ENCODE measurements at places on chromosomes 11 and 22.

- DNase-seq = no peak
These were observed 23.2 kb downstream of the MFNG start for GRCh38 chr22:37462983-37463382.

DNA sequence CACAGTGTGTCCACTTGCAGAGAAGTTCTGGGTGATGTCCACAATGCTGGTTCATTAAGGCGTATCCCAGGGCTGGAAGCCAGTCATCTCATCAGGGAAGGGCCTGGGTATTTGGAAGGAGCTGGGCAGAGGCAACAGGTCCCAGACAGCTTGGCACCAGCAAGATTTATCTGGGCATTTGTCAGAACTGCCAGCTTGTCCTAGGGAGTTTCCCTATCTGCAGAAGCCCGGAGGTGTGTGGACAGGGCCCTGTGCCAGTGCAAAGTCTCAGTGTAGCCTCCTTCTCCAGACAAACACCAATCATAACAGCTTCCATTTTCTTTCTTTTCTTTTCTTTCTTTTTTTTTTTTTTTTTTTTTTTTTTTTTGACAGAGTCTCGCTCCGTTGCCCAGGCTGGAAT, 125.3 kb upstream of the TIMP3 start:
- no peak for DNase-seq

DNA sequence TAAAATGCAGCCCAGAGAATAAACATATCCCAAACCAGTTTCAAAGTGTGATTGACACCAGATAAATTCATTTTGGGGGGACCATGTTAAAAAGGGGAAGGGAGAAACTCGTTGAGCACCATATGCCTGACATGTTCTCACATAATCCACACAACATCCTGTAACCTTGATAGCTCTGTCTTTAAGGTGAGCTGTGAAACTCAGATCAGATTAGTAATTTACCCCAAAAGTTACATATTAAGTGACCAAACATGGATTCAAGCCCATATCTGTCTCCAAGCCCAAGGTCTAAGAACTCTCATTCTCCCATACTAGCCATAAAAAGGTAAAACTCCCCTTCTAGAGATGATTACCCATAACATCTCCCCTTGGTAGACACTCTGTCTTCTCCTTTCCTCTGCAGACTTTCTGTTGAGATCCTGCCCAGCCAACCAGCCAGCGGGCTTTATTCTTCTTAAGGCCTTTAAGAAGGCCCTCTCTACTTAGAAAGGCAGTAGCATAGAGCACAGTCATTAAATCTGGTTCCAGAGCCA, 150.7 kb downstream of the CCDC34 start:
- DNase-seq = no peak

DNA sequence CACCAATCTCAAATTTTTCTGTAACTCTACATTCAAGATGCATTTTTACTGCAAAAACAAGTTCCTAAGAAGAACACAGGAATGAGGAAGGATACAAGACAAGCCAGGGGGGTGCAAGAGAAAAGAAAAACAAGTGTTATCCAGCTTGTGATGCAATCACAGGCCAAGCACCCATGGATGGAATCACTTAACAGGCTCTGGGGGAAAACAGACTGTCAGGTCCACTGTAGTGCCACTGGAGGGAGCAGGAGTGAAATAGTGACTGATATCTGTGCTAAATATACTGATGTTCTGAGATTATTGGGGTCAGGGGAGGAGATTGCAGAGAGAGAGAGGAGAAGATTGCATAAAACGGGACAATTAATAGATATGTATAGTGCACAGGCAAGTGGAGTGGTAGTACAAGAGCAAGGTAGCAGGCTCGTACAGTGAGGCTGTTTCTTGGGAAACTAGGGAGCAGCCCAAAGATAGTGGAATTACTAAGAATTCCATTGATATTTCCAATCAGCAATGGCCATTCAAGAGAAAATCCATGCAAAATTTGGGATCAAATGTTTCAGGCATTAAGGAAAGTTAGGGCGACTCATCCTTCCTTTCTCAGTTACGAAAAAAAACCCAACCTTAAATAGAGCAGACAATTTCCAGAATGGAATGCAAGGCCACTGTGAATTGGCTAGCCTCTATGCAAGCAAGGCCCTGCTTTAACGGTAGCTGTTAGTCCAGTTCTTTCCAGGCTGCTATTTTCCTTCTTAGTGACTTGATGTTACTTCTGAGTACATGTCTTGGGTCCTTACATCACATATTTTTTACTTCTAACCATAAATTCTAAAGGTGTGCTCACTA, 52.2 kb upstream of the CEP126 start:
- DNase-seq = no peak

- DNase-seq = no peak
These were observed 1299.3 kb downstream of the BRD1 start for GRCh38 chr22:48528221-48528915.

DNA sequence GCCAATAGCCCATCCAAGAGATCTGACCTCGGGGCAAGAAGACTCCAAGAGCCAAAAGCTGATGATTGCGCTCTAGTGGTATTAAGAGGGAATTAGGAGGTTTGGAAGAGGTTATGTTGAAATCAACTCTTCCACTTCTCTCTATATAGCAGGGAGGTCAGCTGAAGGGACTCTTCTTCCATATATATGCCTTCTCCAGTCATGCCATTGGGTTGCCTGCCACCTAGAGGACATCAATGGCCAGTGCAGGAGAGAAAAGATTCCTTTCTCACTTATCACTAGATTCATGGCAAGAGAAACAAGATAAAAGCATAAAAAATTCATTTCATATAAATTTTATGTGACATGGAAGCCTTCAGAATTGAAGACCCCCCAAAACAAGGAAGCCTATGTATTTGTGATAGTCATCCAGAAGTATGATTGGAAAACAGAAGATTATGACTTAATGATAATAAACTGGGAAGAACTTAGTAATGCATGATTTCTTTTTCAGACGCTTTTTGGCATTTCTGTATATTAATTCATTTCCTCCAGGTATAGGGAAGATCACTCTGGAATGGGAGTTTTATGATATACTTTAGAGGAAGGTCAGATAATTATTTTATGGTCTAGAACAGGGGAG, 435.1 kb upstream of the DDI1 start:
- DNase-seq = peak; percentile 32

DNA sequence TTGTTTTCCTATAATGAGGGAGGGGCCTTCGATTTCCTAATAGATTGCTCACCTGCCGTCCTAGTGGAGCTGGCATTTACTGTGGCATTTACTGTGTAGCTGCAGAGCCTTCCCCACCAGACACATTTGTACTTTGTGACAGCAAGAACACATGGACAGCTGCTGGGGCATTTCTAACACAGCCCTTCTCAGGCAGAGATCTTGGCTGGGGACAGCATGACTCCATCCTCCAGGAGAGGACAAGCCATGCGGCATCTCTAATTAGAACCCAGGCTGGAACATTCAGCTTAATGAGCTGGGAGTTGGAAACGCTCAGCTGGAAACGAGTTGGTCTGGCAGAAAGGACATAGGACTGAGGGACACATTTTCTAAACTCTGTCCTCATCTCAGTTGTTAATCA, 887.5 kb downstream of the NTM start:
- no peak for DNase-seq

DNA sequence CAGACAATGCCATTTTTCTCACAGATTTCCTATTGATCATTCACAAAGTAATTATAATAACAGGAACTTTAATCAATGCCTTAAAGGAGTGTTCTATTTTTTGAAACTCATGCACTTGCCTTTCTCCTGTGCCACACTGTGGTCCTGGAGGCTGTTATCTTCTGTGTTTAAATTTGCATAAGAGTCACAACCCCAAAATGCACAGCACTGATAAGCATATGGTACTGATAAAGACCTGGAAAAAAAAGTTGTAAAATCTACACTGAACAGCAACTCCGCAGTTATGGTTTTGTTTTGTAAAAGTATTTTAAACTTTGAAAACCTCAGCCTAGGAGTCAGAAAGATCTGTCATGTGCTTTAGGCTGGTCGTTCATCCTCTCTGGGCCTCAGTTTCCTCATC, 9.1 kb upstream of the CCDC34 start:
- no peak for DNase-seq

- DNase-seq = no peak
These were observed 36.5 kb downstream of the PRDM11 start for GRCh38 chr11:45182902-45183301.

DNA sequence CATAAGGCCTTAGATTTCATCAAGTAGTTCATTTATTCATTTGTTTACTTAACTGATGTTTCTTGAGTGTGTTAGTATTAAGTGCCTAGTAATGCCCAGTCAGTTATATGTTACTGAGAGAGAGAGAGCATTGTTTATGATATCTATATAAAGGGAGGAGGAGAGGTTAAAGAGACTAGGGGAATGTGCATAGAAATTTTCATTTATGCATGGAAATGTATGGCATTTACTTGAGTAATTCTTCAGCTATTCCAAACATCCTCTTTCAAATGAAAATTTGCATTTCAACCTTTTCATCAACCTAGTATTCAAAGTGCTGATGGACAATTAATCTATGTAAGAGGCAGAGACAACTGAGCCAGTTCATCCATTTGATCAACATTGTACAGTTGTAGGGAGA, 199.7 kb downstream of the NELL1 start:
- no peak for DNase-seq

DNA sequence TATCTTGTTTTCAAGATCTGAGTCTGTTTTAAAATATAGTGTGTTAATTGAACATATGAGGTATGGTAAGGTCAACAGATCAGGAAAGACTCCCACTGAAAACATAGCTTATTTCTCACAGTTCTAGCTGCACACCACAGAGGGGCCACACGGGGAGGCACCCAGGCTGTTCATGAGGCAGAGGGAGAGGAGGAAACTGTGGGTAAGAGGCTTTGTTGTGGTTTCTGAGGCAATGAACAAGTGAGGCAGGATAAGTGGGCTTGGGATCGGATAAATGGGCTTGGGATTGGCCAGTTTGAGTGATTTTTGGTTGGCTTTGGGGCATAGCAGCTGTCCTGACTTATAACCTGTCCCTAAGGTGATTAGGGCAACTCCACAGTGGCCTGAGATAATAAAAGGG, 242.1 kb downstream of the LUZP2 start:
- DNase-seq = no peak
